ENCODE measurements at places on chromosomes 16 and 17.

DNA sequence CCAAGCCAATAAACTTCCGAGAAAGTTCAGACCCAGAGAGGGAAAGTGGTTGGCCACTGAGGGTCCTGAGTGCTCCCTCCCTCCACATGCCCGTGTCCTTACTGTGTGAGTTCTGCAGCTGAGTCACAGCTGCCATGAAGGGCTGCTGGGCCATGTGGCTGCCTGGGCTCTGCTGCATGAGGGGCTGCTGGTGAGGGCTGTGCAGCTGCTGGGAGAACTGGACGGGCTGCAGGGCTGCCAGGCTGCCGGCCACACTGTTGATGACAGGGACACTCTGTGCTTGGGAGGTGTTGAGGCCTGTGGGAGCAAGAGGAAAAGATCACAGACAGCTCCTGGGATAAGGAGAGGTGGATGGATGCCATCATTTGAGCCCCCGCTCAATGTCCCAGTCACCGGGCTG, 44.0 kb downstream of the HNF1B start:
- no peak for DNase-seq

GRCh38 chr17:15354256-15354655, 12.9 kb upstream of the TEKT3 start:
- DNase-seq = no peak

DNA sequence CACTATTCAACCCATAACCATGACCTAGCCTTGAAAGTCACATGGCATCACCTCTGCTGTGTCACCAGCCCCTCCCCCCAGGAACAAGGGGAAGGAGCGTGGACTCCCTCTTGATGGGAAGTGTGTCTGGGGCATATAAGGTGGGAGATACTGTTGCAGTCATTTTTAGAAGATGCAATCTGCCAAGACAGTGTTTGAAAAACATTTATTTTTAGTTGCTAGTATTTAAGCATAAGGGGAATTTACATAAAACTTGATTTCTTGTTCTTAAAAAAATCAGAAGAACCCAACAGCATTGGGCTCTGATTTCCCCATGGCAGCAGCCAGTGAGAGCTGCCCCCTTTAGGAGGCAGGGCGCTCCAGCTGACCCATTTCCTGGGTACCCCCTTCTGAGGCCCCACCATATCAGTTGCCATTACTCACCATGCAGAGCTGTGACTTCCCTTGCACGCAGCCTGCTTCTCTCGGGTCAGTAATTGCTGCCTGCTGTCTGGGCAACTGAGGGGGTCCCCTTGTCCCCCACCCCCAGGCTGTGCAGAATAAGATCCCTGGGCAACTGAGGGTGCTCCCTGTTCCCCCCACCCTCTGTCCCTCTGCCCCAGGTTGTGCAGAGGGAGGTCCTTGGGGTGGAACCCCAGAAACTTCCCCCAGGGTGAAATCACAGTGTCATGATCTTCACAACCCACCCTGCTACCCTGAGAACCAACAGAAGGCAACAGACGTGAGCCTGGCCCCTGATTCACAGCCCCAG, 11.8 kb upstream of the CDC42EP4 start:
- DNase-seq = no peak

DNA sequence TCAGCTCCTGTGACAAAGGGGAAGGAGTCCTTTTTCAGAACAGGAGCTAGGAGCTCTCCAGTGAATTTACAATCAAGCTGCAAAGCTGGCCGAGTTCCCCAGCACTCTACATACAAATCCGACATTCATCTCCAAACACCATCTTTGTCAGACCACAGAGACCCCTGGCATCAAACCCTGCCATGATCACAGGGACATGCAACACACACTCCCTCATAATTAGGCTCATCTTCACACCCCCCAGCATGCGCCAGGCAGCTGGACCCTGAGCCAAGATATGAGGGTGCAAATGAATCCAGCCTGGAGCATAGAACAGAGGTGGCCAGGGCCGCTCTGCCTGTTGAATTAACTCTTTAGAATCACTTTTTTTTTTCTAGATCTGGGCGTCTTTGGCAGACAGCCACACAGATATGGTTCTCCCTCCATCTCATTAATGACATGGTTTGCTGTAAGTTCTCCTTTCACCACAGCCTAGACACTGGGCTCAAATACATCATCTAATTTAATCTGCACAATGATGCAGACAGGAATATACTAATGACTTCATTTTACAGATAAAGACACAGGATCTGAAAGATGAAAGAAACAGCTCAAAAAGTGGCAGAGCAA, 366.3 kb downstream of the NPIPA8 start:
- DNase-seq = no peak

- no peak for DNase-seq
These were observed 50.9 kb downstream of the TEX2 start for GRCh38 chr17:64212122-64212521.

GRCh38 chr16:11716336-11716735, 26.3 kb downstream of the TXNDC11 start:
- no peak for DNase-seq

- DNase-seq = no peak
These were observed 21.8 kb downstream of the RAB11FIP4 start for GRCh38 chr17:31413081-31413799.

- DNase-seq = no peak
These were observed 32.6 kb upstream of the ERN1 start for GRCh38 chr17:64162554-64162953.

DNA sequence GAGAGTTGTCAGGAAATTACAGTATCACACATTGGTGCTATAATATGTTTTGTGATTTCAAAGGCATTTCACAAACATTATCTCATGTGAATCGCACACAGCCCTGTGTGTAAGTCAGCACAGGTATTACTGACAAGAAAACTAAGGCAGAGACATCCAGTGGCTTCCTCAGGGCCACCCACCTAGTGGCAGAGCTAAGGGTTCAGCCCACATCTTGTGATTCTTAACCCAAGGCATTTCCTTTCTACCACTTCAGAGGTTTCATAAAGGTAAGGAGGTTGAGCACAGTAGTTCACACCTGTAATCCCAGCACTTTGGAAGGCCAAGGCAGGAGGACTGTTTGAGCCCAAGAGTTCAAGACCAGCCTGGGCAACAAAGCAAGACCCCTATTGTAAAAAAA, 58.2 kb downstream of the STX8 start:
- DNase-seq = no peak

DNA sequence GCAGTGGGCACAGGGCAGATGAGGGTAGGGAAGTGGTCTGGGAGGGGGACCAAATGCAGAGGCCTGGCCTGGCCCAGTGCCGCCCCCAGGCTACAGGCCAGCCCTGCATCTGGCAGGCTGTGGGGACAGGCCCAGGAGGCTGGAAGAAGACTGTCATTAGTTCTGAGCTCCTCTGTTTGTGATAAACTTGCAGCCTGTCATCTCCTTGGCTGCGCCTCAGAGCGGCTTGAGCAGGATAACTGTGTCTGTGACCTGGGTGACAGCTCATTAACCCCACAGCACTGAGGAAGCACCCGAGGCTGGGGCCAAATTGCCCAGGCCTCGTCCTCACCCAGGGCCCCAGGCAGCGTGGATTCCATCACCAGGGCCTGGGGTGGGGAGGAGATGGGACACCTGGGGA, 23.9 kb downstream of the ABCC3 start:
- DNase-seq = no peak

- DNase-seq = no peak
These were observed 791 bp upstream of the C17orf75 start for GRCh38 chr17:32342603-32343325.

- DNase-seq = no peak
These were observed 103.5 kb upstream of the NOG start for GRCh38 chr17:56489980-56490379.

GRCh38 chr17:62616993-62617893, 10.2 kb upstream of the MRC2 start:
- no peak for DNase-seq

Data from GM10248 (cell line).